NCI-H1092 (cell line): ENCODE measurements at places on chromosomes 2 and 18.

- DNase-seq = no peak
Measured at GRCh38 chr2:38454081-38454480, 77.0 kb upstream of the ATL2 start.

GRCh38 chr18:8656232-8656631, 47.0 kb downstream of the RAB12 start:
- DNase-seq = no peak

DNA sequence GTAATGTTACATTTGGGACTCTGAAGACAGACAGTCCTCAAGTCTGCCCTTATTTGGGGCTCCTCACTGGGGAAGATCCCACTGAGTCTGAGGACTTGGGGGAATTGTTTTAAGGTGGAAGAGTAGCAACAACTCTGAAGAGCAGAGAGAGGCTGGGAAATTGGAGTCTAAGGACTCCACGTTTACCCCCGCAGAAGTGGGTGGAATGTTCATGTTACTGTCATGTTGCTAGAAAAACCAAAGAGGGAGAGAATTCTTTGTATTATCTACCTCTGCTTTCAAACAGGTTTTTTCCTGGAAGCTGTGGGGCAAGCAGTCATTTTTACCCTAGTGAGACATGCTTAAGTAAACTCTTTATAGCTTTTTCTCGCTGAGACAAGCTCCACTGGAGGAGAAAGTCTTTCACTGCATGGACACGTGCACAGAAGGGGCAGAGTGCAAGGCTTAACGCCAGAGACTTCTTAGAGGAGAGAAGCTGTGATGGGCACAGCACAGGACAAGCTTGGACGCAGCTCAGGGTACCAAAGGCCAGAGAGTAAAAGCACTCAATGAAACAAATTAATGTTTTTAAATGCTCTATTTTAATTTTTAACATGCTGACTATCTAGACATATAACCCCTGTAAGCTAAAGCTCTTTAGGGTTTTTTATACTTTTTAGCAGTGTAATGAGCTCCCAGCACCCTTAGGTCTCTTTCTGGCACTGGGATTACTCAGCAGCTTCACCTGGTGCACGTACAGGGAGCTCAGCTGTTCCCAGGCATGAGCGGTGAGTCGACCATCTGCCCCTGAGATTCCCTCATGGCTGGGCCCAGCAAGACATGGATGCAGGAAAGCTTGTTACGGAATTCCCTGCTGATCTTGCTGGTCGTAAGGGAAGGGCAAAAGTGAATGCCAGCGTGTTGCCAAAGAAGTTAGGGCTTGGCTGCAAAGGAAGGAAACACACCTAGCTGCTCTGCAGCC, 54.5 kb upstream of the BIN1 start:
- no peak for DNase-seq

DNA sequence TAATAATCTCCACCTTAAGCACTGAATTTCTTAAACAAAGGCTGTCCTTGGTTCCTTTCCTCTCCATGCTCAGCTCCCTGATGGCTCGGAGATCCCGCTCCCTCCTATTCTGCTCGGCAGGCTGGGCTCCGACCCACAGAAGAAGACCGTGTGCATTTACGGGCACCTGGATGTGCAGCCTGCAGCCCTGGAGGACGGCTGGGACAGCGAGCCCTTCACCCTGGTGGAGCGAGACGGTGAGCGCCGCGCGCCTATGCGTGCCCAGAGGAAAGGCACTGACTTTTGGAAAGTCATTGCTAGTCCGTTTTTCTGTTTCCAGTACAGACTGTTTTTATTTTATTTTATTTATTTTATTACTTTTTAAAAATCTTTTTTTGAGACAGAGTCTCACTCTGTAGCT, 9.6 kb downstream of the CNDP2 start:
- no peak for DNase-seq

GRCh38 chr2:85539361-85540132, 579 bp downstream of the MAT2A start:
- no peak for DNase-seq

GRCh38 chr2:212314680-212315079, 223.9 kb downstream of the ERBB4 start:
- DNase-seq = no peak

- DNase-seq = no peak
Measured at GRCh38 chr2:82853299-82853698, 1605.8 kb downstream of the SUCLG1 start.

GRCh38 chr2:2901384-2902345, 476.0 kb downstream of the EIPR1 start:
- DNase-seq = no peak

- DNase-seq = no peak
Measured at GRCh38 chr2:110134025-110134424, 18.4 kb upstream of the MALL start.

GRCh38 chr2:100809506-100809905, 10.4 kb upstream of the NPAS2 start:
- DNase-seq = no peak

GRCh38 chr18:59048048-59048363, 91.7 kb upstream of the SEC11C start:
- DNase-seq = no peak

DNA sequence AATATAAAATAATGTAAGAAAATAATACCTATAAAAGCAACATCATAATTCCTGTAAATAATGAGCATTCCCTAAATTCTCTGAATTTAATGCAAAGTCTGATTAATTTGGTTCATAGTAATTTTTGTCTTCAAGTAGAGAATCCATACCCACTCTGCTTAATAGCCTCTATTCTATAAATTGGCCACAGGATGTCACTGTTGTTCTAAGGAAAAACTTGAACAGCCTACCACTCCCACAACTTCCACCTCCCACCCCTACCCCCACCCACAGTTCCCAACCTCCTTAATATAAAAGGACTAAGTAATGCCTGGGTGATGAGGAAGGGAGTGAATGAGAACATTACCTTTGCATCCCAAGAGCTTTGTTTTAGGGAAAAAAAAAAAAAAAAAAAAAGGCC, 27.2 kb upstream of the BBS5 start:
- peak; percentile 13 for DNase-seq

DNA sequence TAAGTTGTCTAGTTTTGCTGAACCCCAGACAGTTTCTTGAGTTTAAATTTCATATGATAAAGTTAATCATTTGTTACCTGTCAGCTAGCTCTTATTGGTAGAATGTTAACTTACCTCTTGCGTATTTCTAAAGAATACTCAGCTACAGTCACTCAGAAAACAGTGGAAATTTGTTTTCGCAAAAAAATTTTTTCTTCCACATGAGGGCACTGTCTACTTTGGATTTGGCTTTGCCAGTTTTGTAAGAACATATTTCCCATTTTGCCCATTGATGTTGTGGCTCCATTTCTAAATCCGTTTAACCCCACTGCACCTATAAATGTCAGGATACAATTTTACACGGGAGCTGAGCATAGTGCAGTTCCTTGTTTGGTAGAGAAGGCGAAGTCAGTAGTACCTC, 19.1 kb upstream of the GCFC2 start:
- DNase-seq = no peak

DNA sequence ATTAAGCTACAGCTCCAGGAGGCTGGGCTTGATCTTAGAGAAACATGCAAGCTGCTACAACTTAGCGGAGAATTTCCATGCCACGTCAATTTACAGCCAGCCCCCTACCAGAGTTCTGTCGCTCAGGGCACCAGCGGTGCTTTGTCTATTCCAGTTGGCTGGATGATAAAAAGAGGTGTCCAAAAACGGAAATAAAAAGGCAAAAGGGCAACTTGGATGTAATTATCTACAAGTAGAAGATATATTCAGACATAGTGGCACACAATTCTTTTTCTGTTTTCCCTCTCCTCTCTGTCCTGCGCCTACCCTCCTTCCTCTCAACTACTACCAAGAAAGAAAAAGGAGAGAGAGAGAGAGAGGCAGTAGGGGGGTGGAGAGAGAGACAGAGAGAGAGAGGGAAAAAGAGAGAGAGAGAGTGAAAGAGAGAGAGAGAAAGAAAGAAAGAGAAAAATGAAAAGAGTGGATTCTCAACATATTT, 363 bp upstream of the RFTN2 start:
- no peak for DNase-seq

- no peak for DNase-seq
Measured at GRCh38 chr2:63399156-63399555, 189.1 kb downstream of the WDPCP start.

DNA sequence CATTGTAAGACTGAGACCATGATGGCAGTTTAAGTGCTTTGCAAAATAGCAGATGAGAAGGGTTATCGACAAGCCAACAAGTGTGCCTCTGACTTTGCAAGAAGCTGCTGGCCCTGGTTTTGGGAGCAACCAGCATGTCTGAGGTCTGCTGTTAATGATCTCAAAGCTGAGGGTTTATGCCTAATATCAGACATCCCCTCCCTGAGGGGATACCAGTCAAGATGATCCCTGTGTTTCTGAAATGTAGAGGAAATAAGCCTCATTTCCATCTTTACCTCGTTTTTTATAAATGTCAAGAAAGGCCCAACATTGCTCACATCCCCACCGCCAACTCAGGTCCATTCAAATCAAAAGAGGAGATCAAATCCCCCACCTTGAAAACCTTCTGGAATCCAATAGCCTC, 120.6 kb downstream of the MYCN start:
- no peak for DNase-seq

GRCh38 chr2:181814057-181814491, 77.5 kb upstream of the ITPRID2 start:
- DNase-seq = no peak

- DNase-seq = no peak
Measured at GRCh38 chr18:390741-391478, 109.6 kb downstream of the COLEC12 start.

DNA sequence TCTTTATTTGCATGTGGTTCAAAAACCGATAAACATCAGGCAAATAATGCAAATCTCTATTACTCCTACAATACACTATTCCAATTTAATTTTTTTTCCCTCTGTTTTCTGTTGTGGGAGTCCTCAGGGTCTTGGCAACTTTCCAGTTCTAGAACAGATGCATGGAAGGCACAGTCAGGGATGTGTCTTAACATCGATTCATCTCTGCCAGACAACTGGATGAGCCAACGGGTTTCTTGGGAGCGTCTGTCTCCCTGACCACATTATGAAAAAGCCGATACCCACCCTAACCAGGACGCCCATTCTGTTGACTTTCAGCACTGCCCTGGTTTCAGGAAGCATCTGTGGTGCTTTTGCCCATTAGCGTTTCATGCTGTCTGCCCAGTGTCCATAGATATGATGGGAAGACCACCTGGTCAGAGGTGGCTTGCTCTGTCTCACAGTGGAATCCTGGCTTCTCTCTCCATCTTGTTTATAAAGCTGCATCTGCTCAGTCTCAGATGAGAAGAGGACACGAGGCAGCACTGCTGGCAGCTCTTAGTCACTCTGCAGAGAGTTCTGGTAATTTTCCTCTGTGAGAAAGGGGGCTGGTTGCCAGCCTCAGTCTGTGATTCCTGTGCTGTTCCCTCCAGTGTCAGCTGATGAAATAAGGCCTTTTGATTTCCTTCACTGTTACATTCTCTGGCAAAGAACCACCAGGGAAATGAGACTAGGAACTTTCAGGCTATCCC, 57.9 kb upstream of the KCNE4 start:
- no peak for DNase-seq
